Activated CD8-positive, alpha-beta memory T cell treated with anti-CD3 and anti-CD28 coated beads for 1 hour (primary cell): ENCODE measurements at places on chromosomes 1 and 21.

GRCh38 chr1:236100799-236101198 is 35.9 kb upstream of the NID1 start:
- DNase-seq: no peak

DNA sequence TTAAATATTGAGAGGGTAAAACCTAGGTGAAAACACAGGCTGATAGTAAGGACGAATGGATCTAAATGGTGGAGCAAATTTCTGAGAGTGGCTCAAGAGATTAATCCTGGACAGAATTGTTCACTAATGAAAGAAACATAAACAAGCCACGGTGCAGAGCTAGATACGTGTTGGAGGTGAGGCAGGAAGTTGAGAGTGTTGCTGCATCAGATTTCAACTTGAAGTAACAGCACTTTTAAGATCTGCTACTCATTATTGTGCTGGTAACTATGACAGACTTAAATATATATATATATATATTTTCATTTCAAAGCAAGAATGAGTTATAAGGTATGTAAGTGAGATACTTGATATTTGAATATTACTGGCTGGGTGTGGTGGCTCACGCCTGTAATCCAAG is 64.9 kb downstream of the PTGS2 start:
- no peak for DNase-seq

- DNase-seq: no peak
These were observed 3.5 kb downstream of the CD164L2 start for GRCh38 chr1:27379564-27380122.

- no peak for DNase-seq
These were observed 59.2 kb downstream of the WNT9A start for GRCh38 chr1:227888404-227889046.

GRCh38 chr1:228171221-228171891 is 5.8 kb downstream of the IBA57 start:
- no peak for DNase-seq
